ENCODE measurements at places on chromosomes 13 and 19. TPM values are rescaled to one million over a fixed set of nuclear protein-coding genes. Genes with fewer than 3 reads are reported as not detected.

The FUT3 gene
- not detected for total RNA-seq

The CEBPA gene
- total RNA-seq = 4.9 TPM

The CCL25 gene
- not detected for total RNA-seq

The VSTM1 gene
- not detected for total RNA-seq

The TJP3 gene
- 0.62 TPM for total RNA-seq

The ZNF829 gene
- 2.1 TPM for total RNA-seq

The TPP2 gene
- 29.9 TPM for total RNA-seq

The PRODH2 gene
- total RNA-seq = not detected

The ZNF701 gene
- total RNA-seq = 16.6 TPM

The CEACAM20 gene
- not detected for total RNA-seq

The CRTC1 gene
- 10.3 TPM for total RNA-seq

The GNG7 gene
- 26.7 TPM for total RNA-seq

The KLK3 gene
- not detected for total RNA-seq

The NXNL1 gene
- not detected for total RNA-seq

The FFAR3 gene
- 0.14 TPM for total RNA-seq

DNA sequence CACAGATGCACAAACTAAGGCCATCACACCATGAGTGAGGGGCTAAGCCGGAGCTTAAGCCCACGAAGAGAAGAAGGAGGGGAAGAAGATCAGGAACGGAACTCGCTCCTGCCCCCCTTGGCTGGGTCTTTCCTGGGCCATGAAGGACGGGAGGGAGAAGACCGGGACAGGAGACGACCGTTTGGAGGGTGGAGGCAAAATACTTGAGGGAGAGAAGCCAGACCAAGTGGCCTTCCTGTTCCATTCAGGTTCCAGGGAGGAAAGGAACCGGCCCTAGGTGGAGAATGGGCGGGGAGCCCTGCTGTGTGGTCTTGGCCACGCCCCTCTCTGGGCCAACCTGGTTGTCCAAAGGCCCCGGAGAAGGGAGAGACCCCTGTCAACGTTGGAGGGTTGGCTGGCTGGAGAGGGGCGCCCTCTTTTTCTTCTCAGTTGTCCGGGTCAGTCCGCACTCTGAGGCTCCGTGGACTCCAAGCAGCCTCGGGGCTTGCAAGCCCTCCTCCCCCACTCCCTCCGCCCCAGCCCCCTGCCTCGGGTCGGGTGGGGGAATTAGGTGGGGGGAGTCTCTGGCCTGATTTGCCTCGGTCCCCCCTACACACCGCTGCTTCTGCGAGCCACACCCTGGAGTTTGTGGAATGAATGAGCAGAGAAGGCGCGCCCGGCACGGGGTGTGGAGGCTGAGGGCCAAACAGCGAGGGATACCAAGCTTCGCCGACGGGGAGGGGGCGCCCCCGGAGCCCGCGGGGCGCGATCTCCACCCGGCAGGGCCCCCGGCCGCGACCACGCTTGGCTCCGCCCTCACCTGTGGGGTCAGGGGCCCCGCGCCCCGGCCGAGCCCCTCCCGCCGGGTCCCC, 757 bp downstream of the FBN3 start:
- peak; percentile 34 for DNase-seq

- no peak for DNase-seq
Observed at GRCh38 chr13:111390522-111391270, 70.3 kb downstream of the TEX29 start.

DNA sequence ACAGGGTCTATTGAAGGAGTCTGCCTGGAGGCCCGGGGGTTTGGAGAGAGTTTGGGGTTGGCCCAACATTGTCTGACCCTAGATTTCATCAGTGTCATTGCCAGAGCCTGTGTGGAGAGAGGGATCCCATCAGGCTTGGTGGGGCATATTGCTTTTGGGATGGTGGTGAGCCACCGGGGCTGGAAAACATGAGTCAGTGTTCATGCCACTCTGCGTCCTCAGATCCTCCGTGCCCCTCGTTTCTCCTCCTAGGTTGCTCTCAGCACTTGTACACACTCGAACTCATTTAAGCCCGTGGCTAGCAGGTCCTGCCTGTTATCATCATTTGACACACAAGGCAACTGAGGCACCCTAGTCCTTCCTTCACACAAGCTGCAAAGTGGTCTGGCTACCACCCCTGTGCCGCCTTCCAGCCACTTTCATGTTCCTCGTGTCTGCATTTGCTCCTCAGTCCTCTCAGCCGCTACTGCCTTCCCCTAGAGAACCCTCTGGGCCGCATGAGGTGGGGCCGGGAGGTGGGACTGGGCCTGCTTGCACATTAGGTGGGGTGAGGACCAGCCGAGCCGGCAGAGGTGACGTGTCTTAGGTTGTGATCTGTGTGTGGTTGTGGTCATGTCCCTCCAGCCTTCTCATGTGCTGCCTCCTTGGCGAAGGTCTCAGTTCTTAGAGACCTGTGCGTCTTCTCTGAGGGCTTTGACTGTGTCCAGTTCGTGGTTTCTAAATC, 3.6 kb downstream of the NACC1 start:
- no peak for DNase-seq

DNA sequence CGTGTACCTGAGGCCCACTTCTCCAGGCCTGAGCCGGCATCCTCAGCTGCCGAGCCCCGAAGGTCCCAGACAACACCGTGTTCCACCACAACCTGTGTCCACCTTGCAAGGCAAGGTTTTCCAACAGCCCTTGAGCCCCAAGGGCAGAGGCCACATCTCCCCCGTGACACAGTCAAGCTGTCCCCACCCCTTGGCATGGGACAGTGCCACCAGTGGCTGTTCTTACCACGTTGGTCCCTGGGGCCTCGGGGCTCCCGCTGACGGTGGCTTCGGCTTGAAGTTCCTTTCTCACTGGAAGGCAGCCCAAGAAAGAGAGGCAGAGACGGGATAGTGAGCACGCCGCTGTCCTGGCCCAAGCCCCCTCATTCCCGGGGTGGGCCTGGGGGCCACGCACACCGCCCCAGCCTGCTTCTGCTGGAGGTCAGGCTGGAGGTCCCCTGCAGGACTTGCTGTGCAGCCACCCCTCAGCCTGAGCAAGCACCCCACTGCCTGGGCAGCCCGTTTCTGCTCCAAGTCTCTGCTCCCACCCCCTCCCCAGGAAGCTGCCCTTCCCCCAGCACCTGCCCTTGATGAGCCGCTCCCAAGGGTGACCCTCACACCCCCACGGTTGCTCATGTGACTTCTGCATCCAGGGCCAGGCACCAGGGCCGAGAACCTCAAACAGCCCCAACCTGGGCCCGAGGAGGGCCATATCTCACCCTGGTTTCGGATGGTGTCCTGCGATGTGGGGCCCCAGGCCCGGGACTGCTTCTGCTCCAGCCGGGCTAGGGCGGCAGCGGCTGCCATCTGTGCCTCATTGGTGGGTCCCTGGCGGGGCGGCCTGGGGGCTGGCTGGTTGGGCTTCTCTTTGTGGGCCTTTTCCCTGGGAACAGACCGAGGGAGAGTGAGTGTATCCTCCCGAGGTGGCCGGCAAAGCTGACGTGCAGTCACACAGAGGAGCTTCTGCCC, 4.1 kb downstream of the UBXN6 start:
- DNase-seq = peak; percentile 66

GRCh38 chr19:3612901-3613741, 6.4 kb upstream of the TBXA2R start:
- DNase-seq = no peak

GRCh38 chr19:32908641-32909190, 39.1 kb upstream of the SLC7A9 start:
- no peak for DNase-seq

DNA sequence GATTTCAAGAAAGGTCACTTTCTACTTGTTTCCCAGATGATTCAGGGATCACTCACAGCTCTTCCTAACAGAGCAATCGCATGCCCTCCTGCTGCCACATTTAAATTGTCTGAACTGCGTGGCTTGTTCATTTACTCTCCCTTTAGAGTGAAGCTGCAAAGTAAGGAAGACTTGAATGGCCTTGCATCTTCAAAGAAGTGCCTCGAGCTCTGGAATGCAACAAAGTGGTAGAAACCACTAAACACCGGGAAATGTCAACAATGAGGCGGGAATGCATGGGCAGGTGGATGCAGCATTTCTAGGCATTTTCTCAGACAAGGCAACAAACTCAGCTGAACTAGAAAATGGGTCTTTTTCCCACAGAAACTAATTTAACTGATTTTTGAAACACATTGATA, 10.3 kb upstream of the DACH1 start:
- DNase-seq = no peak

DNA sequence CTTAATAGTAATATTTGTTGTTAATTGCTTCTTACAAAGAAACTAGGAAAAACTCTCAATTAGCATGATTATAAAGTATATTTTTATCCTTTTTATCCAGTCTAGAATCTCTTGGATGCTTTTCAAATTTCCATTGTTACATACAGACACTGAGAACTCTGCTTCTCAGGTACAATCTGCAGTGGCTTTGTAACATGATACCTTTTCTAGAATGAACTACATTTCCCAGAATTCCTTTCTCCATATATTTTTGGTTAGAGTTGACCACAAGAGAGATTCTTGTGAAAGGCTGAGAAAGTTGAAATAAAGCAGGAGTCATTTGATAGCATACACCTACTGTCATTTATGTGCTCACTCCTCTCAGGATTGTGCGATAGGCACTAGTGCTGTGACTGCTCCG, 148.6 kb downstream of the SLITRK6 start:
- DNase-seq = no peak

DNA sequence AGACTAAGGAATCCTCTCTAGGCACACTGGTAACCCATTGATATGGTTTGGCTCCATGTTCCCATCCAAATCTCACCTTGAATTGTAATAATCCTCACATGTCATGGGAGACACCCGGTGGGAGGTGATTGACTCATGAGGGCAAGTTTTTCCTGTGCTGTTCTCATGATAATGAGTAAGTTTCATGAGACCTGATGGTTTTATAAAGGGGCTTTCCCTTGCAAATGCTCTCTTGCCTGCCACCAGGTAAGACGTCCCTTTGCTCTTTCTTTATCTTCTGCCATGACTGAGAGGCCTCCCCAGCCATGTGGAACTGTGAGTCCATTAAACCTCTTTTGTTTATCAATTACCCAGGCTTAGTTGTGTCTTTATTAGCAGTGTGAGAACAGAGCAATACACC, 81.4 kb upstream of the GPC6 start:
- no peak for DNase-seq

- no peak for DNase-seq
Observed at GRCh38 chr13:112733661-112734379, 44.0 kb downstream of the ATP11A start.

DNA sequence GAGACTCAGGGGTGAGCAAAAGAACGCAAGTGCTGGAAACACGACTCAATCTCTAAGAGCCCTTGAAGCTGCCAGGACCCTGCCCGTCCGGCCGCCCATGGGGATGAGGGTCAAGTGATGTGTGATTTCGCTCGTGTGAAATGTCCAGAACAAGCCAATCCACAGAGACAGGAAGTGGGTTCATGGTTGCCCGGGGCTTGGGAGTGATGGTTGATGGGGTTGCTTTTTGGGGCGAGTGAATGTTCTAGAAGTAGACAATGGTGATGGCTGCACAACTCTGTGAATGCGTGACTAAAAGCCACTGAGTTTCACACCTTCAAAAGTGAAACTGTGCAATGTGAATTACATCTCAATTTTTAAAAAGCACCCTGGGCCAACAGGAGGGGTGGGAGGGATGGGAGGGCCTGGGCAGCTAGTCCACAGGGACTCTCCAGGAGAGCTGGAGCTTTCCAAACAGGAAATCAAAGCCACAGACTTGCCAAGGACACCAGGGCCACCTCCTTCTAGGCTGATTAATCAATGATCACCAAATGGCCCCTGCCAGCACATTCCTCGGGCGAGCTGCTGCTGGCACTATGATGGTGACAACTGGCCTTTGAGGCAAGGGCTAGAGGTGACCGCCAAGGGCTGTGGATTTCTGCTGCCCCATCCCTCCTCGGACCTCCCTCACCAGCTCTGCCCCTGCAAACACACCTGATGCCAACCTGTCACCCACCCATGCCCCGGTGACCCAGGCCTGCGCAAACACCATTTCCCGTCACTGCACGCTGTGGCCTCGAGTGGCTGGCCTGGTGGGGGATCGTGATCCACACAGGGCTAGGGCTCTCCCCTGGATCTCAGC, 14.0 kb downstream of the DPP9 start:
- DNase-seq = no peak

GRCh38 chr19:34832581-34833112, 59.6 kb upstream of the ZNF599 start:
- DNase-seq = no peak

DNA sequence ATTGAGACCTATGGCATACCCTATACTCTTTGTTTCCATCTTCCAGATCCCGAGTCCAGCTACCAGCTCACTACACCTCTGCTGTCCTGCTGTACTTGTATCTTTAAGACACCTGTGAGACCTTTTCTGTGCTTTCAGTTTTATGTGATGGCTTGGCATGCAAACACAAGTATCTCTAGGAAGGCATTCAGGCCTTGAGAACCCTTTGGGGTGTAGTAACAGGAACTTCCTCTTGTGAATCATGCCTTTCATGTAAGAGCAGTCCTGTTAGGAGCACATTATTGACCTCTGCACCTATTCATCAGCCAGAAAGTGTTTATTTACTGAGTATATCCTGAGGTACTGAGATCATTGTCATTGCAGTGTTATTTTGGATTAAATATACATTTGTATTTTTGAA, 87.0 kb upstream of the HTR2A start:
- DNase-seq = no peak

DNA sequence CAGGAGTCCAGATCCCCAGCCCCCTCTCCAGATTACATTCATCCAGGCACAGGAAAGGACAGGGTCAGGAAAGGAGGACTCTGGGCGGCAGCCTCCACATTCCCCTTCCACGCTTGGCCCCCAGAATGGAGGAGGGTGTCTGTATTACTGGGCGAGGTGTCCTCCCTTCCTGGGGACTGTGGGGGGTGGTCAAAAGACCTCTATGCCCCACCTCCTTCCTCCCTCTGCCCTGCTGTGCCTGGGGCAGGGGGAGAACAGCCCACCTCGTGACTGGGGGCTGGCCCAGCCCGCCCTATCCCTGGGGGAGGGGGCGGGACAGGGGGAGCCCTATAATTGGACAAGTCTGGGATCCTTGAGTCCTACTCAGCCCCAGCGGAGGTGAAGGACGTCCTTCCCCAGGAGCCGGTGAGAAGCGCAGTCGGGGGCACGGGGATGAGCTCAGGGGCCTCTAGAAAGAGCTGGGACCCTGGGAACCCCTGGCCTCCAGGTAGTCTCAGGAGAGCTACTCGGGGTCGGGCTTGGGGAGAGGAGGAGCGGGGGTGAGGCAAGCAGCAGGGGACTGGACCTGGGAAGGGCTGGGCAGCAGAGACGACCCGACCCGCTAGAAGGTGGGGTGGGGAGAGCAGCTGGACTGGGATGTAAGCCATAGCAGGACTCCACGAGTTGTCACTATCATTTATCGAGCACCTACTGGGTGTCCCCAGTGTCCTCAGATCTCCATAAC, at the start of gene APOE:
Gene APOE (plus strand): TSS at position 360 of the 724 bp plus-strand sequence. CDS start 829 bp downstream, outside the sequence.
- peak; percentile 51 for DNase-seq

GRCh38 chr13:73703606-73704005, 430.6 kb downstream of the KLF12 start:
- DNase-seq = no peak

GRCh38 chr13:35920816-35921215, 210.4 kb downstream of the DCLK1 start:
- no peak for DNase-seq

All from Right ventricle myocardium inferior (tissue), 1 donor.